ENCODE measurements at places on chromosomes 7 and 10.

DNA sequence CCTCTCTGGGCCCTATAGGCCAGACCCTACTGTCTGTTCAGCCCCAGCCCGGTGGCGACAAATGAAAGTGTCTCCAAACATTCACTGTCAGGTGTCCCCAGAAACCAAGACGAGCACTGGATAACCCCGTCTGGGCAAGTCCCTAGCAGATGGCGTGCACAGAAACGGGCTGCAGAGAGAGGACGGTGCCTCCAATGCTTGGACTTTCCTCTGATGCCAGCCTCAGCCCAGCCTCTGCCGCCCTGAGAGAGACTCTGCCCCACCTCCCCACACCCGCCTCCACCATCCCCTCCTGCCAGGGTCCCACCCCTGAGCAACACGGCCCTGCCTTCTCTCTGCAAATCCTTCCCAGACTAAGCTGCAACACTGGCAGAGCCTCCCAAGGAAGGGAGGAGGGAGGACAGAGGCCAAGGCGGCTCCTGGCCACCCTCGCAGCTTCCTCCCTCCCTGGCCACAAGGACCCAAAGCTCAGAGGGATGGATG lies 7.4 kb upstream of the LFNG start:
- DNase-seq, result no peak

GRCh38 chr7:127417346-127417745 lies 24.8 kb upstream of the ZNF800 start:
- DNase-seq, result no peak

DNA sequence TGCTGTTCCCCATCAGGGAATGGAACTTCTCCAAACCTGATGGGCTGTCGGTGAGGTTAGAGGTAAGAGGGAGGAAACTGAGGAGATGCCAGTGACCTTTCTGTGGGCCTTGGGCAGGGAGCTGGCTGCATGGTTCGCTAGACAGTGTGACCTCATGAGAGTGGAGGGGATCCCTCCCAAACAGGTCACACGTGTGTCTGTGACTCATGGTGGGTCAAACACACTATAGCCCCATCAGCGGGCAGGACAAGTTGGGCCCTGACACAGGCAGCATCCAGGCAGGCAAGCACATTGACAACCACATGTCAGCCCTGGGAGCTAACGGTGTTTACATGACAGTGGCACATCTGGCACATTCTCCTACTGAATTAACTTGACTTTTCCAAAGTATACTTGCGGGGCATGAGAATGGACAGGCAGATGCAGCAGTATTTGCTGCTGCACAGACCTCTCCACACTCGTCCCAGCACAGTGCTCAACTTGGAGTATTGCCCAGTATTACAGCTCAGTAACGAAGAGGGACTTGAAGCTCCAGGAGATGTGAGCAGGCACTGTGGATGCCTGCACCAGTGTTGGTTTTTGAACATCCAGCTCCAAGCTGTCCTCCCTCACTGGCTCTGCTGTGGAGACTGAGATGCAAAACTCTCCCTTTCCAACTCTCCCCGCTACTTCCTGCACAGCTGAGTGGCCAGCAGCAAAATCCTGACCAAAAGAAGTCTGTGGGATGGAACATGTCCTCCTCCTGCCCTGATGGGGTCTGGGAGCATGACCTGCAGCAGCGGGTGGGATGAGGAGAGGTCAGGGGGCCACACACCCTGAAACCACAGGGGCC lies 199.6 kb downstream of the WDR37 start:
- no peak for DNase-seq

GRCh38 chr7:36316319-36316718 lies 73.3 kb upstream of the ANLN start:
- DNase-seq, result no peak

- DNase-seq, result no peak
Observed at GRCh38 chr10:22315455-22316285, 518 bp upstream of the COMMD3 start.

DNA sequence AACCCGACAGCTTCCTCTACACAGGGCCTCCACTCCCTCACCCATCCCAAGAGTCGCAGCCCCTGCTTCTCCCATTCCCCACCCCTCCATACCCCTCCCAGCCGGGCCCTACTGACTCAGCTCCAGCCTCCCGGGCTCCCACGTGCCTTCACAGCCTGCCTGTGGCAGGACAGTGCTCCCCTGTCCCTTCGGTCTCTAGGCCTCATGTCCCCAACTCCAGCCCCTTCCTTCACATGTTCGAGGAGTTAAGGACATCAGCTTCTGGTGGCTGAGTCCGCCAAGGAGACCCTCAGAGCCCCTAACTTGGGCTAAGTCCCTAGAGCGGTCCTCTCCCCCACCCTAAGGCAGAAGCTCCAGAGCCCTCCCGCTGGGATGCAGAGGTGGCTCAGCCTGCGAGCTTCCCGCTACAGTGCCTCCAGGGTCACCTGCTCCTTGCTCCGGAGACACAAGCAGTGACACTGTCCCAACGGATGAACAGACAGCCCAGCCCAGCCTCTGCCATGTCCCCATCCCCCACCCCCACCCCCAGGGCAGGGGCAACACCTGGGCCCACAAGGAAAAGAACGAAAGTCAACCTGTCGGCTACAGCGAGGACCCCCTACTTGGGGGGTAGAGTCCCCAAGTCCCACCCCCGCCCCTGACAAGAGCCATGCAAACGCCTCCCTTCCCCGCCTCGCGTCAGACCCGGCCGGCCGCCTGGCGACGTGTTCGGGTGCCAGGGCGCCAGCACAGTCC lies 716 bp downstream of the SMARCD3 start:
- no peak for DNase-seq

- no peak for DNase-seq
Observed at GRCh38 chr7:100811480-100811879, 15.8 kb downstream of the EPHB4 start.

DNA sequence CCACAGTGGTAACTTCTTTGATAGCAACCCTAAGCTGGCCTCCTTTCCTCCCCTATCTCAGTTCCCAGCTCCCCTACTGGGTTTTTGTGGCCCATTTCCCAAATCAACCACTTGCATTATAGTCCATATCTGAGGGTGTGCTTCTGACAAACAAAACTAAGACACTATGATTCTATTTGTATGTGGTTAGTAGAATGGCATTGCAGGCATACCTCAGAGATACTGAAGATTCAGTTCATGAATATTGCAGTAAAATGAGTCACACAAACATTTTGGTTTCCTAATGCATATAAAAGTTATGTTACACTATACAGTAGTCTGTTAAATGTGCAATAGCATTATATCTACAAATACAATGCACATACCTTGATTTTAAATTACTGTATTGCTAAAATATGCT lies 15.4 kb upstream of the TMEM243 start:
- no peak for DNase-seq

- DNase-seq, result no peak
Observed at GRCh38 chr10:95761939-95762492, 6.1 kb downstream of the ENTPD1 start.

DNA sequence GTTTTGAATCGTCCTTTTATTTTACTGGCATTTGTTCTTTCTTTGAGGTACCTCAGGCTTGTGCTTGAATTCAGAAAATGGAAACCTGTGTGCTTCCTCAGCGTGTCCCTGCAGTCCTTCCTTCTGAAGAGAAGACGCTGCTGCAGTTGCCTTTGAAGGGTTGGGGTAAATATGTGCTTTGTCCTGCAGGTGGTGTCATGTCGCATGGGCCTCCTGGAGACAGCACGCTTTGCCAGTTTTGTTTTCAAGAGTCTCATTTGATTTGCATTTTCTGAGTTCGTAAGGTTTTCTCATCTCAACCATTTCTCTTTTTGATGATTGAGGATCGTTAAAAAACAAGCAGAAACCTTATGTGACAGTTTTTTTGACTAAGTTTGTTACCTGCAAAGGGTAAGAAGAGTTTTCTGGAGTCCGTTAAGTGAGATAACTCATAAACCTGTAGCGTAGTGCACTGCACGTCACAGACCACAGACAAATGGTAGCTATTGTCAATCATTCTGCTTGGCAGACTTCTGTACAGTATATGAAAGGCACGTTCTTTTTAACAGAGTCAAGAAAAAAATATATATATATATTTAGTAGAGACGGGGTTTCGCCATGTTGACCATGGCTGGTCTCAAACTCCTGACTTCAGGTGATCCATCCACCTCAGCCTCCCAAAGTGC lies 57.0 kb downstream of the CDC123 start:
- DNase-seq, result no peak

- no peak for DNase-seq
Observed at GRCh38 chr7:131249003-131249402, 78.7 kb upstream of the MKLN1 start.

DNA sequence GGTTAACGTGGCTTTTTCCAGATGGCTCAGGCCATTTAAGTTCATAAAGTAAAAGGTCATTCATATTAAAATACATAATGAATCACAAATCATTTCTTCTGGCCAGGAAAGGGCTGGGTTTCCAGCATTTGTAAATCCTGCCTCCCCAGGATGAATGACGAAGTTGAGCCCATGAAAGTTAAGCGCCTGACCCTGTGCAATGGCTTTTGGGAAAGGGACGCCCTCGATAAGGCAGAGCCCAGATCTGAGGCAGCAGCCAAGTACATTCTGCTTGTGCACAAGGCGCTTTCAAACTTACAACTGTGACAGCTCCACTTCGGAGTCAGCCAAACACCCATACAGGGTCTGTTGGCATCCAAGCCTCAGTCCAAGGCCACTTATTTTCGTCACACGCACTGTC lies 2.8 kb downstream of the GIMAP6 start:
- no peak for DNase-seq

GRCh38 chr10:89916468-89917215 lies 215.3 kb downstream of the KIF20B start:
- no peak for DNase-seq

GRCh38 chr7:150406312-150406566 lies 27.1 kb downstream of the ZNF775 start:
- DNase-seq, result no peak

- DNase-seq, result no peak
Observed at GRCh38 chr10:133442191-133442966, 11.4 kb upstream of the SCART1 start.

GRCh38 chr7:42792841-42793240 lies 119.0 kb downstream of the C7orf25 start:
- DNase-seq, result no peak

DNA sequence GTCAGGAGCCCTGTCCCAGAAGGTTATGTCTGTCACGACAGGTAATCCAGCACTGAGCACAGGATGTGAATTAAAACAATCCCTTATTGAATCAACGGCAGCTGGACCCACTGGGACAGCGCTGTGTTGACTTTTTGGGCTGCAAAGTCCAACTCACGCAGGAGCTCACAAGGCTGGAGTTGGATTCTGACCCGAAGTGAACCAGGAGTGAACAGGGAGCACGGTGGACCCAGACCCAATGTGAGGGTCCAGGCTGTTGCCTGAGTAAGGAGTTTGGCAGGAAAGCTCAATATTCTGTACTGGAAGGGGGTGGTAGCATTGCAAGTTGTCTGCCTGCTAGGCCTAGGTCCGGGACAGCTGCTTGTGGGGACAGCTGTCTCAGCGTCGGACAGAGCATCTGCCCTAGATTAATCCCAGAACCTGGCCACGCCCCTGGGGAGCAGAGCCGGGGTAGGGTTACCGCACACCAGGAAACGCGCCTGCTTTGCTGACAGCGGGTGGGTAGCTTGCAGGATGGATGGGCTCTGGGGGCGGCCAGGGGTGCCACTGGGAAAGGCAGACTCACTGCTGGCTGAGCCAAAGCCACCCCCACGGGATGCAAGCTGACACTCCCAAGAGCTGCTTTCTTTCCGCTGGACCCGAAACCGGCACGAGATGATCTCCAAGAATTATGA lies 24.0 kb downstream of the COL26A1 start:
- no peak for DNase-seq

- DNase-seq, result peak; percentile 84
Observed at GRCh38 chr7:159031135-159031701, 113.4 kb downstream of the VIPR2 start.

GRCh38 chr10:77842652-77843212 lies 83.8 kb downstream of the DLG5 start:
- no peak for DNase-seq

DNA sequence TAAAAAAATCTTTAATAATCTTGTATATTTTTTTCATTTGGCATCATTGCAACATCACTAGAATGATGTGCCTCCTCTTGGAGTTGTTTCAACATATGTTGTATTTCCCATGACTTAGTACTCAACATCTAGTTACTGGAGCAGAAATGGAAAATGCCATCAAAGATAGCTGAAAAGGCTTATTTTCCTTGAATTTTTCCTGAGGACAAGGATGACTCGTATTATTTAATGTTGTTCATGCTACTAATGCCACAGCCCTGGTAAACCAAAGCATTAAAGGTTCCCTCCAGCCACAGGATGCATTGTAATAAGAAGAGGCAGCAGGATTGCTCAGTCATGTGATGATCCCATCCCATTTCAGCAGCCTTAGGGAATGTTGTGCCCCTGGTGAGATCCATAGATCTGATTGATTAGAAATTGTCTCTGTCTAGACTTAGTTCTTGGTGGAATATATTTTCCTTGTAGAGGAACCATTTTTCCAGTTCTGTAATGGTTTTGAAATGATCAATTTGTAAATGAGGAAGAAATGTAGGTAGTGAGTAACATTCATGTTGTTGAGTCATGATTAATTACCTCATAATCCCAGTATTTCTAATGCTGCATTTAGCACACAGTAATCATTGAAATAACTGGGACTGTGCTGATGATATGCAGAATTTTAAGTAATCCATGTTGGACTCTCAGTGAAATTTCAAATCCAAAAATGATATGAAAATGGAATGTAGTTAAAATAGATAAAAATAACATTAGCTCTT lies 91.3 kb upstream of the SMIM30 start:
- DNase-seq, result no peak

DNA sequence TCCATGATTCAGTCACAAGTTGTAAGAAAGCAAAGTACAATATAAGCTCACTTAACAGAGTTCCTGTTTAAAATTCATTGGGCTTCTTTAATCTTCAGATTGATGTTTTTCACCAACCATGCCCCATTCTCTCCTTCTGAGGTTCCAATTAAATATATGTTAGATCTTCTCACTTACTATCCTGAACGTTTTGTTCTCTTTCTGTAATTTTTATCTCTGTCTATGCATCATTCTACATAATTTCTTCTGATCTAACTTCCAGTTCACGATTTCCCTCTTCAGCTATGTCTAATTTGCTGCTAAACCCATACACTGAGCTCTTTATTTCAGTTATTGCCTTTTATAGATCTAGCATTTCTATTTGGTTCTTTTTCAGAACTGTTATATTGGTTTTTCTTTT lies 28.0 kb upstream of the SPOCK2 start:
- no peak for DNase-seq

DNA sequence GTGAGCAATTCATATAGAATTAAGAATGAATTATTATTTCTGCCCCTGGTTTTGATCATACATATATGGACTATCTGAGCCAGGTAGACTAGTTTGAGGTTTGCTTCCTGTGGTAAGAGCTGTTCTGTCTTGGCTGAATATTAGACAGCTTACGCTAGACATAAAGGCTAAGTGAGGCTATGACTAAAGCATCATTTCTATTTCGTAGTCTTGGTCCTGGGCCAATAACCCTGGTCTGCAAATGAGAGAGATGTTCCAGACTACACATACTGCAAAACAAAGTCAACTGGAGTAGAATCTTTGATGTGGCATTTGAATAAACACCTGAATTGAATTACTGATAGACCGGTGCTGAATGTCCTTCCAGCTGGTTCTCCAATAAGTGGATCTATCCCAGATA lies 40.8 kb upstream of the CACNB2 start:
- DNase-seq, result no peak
